CD8-positive, alpha-beta memory T cell (primary cell): ENCODE measurements at places on chromosomes 12 and 14.

GRCh38 chr14:90087433-90087832, 25.6 kb downstream of the KCNK13 start:
- DNase-seq = no peak

DNA sequence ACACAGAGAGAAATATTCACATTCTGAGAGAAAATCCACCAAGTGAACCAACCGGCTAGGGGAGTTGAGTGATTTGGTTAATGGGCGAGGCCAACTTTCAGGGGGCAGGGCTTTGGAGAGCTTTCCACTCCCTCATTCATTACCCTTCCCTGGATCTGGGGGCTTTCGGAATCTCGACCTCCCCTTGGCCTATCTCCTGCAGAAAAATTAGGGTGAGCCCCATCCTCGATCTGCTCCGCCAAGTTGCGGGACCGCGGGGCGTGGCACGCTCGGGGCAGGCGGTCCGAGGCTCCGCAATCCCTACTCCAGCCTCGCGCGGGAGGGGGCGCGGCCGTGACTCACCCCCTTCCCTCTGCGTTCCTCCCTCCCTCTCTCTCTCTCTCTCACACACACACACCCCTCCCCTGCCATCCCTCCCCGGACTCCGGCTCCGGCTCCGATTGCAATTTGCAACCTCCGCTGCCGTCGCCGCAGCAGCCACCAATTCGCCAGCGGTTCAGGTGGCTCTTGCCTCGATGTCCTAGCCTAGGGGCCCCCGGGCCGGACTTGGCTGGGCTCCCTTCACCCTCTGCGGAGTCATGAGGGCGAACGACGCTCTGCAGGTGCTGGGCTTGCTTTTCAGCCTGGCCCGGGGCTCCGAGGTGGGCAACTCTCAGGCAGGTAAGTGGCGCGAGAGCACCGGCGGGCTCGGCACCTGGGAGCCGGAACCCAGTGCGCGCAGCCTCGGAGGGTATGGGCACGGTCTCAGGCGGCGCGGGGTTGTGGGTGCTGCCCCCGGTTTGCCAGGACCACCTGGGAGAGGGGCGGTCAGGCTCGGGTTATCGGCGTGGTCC, at the start of gene ERBB3:
Gene ERBB3, plus strand, starts transcription at position 443 of the 833 bp plus-strand sequence. Its CDS starts 136 bp downstream, at position 579.
- DNase-seq = peak; percentile 59

DNA sequence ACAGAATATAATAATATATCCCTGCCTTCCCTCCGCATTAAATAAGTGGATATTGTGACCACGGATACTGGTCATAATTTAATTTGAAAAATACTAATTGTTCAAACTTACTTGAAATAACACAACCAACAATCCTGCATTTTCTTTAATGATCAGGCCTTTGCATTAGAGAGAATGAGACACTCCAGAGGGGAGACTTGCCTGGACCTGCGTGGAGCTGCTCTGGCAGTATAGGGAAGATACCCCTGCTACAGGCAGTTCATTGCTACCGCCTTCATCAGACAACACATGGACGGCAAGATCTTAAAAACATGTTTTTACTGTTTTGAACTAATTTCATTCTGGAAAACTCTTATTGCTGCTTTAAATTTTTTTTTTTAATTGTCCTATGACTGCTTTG, 211.0 kb upstream of the FAR2 start:
- DNase-seq = no peak

- DNase-seq = no peak
These were observed 10.8 kb downstream of the DCAF5 start for GRCh38 chr14:69142101-69142500.

DNA sequence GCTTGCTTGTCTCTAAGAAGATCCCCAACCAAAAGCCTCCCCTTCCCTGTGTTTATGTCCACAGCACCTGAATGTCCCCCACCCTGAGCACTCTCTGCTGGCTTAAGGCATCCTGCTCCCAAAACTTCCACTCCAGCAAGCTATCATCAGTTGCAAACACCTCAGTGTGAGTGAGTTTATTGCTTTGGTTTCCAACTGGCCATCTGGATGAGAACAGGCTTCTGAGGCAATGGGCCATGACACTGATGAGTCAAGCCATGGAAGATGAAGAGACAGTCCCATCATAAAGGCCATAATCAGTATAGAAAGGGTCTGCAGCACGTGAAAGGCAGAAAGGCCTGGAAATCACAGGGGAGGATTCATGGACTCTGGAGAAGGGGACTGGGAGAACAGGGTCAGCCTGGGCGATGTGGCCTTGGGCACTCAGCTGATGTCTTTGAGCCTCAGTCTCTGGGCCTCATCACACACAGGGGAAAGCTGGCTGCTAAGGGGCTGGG, 12.8 kb downstream of the CMKLR1 start:
- no peak for DNase-seq

DNA sequence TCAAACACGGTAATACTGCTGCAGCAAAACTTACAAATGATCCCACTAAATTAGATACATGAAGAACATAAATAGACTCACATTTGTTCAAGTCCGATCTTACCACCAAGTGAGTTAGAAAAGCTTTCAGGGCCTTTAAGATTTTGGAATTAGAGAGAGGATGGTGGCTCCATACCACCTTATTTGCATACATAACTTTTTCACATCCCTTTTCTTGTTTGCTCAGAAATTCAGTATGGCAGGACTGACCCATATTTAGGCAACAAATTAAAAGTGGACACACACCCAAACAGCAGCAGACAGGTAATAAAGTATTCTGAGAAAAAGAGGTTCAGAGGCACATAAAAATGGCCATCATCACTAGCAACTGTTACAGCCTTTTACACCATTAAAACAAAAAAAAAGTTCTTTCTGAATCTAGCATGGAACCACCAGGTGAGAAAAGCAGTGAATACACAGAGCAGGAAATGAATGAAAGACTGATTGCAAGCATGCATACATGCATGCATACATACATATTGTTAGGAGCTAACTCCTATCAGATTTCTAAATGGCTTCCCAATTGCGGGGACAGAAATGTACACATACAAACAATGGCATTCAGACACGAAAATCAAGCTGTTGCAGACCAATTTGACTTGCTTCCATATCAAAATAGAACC, 23.3 kb downstream of the STXBP6 start:
- DNase-seq = no peak

GRCh38 chr12:29889737-29890136, 106.0 kb upstream of the TMTC1 start:
- DNase-seq = no peak

DNA sequence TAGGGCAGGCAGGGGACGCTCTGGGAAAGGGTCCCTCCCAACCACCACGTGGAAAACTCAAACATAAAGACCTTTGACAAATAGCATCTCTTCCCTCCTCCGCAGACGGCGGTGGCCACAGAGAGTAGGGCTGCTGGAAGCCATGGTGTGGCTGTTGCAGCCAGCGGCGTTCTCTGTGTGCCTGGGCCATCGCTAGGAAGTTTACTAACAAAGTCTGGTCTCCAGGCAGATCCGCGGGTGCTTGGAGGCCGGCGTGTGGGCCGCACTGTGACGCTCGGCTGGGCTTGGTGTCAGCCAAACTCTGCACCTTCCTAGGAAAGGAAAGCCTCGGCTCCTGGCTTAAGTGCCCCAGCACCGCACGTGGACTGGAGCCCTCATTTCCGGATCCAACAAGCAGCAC, 65.6 kb downstream of the CCDC88C start:
- no peak for DNase-seq

GRCh38 chr12:50157259-50157658, 9.9 kb downstream of the CERS5 start:
- DNase-seq = no peak

- no peak for DNase-seq
These were observed 43.0 kb downstream of the EEA1 start for GRCh38 chr12:92886131-92886530.

DNA sequence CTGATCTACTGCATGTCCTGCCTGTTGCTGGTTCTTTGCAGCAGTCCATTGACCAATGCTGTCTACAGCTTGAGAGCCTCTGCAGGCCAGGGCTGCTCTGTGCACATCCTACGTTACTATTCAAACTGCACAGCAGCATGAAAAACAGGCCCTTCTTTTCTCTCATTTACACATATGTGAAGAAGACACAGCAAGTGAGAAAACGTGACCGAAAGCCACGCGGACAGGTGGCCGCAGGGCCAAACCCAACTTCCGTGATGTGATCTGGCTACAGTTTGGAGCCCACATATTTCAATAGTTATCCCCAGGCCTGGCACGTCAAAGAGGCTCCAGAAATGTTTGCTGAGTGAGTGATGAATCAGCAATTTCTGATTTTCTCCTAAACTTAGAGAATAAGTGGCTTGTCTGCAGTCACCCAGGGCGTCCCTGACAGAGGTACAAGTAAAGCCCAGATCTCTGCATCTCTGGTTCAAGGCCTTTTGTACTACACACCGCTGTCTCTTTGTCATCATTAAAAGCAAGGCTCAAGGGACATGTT, 17.9 kb upstream of the TCL1B start:
- DNase-seq = no peak

GRCh38 chr14:75513911-75514672, 8.2 kb upstream of the BATF start:
- DNase-seq = no peak

DNA sequence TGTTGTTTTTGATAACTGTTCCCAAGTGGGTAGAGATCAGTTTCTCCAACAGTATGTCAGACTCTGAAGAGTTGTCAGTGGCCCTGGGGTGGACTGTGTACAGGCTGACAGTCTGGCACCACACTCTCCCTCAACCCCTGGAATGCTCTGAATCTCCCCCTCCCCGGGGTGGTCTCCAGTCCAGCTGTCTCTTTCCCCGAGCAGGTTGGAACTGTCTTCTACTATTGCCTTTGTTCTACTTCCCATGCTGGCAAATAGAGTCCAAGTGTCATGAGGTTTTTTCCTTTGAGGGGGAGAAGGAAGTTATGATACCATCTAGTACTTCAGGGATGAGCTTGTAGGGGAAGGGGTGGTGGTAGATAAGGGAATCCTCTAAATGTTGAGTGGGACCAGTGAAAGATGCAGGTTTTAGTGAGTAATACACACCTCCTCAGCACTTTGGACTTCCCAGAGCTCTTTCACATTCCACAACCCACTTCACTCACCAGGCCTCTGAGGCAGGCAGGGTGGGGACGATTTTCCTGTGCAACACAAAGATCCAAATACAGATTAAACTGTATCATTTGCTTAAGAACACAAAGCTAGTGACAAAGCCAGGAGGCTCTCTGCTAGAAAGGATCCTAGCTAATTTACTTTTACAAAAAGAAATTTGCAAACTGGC, 170.7 kb upstream of the GZMB start:
- DNase-seq = no peak

- no peak for DNase-seq
These were observed 656.8 kb downstream of the VRK1 start for GRCh38 chr14:97453991-97454390.

DNA sequence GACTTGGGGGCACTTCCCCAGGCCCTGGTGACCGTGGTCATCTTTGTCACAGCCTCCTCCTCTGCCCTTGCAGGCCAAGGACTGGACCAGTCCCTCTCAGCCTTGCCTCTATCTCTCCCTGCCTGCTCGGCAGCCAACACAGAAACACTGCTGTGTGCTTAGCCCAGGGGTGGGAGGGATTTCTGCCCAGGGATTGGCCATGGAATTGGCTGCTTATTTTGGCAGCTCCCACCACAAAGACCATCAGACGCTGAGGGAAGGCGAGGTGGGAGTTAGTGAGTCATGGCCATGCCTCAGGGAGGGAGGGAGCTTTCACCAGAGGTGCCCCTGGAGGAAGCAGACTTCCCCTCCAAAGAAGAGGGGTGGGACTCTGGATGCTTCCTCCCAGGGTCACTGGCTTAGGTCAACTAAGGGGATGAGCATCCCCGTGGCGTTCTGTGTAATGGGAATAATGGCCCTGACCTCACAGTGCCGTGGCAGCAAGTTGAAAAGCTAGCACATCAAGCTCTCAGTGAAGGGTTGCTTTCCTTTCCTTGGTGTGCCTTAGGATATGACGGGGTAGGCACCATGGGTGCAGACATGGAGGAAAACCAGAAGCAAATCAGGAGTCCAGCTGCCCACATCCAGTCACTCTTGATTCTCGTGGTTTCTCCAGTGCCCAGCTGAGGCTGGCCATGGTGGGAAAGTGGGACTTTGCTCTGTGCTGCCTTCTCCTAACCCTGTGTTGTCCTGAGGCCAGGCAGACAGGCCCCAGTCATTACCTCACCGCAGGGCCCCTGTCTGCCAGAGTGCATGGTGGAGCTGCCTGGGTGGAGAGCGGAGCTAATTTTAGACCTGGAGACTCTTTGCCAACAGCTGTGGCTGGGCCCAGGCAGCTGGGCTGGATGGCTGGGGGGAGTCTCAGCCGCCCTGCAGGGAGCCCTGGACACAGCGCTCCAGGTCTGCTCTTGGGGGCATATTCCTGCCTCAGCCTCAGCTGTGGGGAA, 21.4 kb downstream of the B4GALNT3 start:
- DNase-seq = no peak

DNA sequence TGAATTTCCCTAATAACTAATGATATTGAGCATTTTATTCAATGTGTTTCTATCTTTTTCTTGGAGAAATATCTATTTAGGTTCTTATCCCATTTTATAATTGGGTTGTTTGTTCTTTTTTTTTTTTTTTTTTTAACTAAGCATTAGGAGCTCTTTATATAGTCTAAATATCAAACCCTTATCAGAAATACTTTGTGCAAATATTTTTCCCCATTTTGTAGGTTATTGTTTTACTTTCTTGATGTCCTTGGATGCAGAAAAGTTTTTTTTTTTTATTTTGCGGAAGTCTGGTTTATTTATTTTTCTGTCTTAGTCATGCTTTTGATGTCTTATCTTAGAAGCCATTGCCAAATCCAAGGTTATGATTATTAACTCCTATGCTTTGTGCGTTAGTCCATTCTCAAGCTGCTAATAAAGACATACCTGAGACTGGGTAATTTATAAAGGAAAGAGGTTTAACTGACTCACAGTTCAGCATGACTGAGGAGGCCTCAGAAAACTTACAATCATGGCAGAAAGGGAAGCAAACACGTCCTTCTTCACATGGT, 434.3 kb upstream of the TBX3 start:
- DNase-seq = no peak

DNA sequence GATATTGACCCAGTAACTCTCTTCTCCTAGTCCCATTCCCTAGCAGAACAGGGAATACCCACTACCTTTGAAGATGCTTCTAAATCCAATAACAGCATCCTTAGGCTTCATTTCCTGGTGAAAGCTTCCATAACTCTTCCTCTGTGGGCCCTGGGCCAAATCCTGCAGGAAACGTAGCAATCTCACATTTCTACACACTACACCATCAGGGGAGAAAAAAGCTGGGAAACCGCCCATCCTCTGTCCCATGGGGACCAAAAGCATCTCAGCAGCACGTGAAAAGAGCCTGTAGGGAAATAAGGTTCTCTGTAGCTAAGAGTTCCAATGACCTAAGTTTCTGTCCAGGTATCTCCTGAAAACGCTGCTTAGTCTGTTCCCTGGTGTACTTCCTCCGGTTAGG, 340.2 kb downstream of the DPF3 start:
- no peak for DNase-seq
